SK-N-SH (cell line): ENCODE measurements at places on chromosomes 3 and 15. TPM values are rescaled to one million over a fixed set of nuclear protein-coding genes. Genes with fewer than 3 reads are reported as not detected.

DNA sequence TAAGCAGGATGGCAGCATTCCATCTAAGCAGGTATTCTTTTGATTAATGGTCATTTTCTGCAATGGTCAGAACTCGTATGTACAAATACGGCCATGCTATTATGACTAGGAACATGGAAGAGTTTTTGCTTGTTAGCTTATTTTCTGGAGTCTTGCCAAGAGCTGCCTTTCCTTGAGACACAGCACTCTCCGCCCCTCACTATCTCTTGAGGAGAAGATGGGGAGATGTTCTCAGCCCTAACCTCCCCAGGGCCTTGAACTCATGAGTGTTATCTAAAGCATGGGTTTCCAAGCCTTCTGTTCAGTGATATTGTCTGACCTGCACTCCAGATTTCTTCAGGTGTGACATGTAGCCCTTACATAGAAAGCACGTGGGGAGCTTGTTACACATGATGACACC is 65.9 kb upstream of the ACTC1 start:
- DNase-seq = no peak

The SUCNR1 gene
- polyA plus RNA-seq = 1.5 and 2.9 TPM in 2 replicates

The FRMD4B gene
- polyA plus RNA-seq = 0.53 and 0.91 TPM in 2 replicates

- no peak for DNase-seq
These were observed 47.0 kb downstream of the OSBPL10 start for GRCh38 chr3:31934018-31934417.

The CP gene
- polyA plus RNA-seq = not detected in 2 replicates
